ENCODE measurements at places on chromosomes 2 and 18.
A peak's percentile ranks its signal among the peaks of the same experiment; 100 is the strongest.

- DNase-seq, result no peak
Measured at GRCh38 chr2:236939271-236939670, 146.4 kb upstream of the COPS8 start.

DNA sequence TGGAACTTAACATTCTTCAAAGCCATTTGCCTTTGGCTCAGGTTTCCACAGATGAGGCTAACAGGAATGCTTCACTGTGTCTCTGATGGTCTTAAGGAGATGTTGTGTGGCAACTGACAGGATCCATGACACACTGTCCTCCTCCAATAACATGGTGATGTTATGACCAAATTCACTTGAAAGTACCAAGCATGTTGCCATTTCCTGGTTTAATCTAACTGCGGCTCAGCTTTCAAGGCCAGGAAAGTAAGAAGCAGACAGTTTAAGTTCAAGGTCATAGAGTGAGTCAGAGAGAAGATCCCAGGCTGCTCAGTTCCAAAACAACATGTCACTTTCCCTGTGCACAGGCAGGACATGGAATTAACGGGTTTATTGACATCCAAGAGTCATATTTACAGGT lies 513.6 kb downstream of the STK39 start:
- DNase-seq, result no peak

- DNase-seq, result no peak
Measured at GRCh38 chr2:138723196-138723987, 56.8 kb downstream of the NXPH2 start.

GRCh38 chr2:234242459-234242836 lies 191.9 kb downstream of the SPP2 start:
- DNase-seq, result no peak

DNA sequence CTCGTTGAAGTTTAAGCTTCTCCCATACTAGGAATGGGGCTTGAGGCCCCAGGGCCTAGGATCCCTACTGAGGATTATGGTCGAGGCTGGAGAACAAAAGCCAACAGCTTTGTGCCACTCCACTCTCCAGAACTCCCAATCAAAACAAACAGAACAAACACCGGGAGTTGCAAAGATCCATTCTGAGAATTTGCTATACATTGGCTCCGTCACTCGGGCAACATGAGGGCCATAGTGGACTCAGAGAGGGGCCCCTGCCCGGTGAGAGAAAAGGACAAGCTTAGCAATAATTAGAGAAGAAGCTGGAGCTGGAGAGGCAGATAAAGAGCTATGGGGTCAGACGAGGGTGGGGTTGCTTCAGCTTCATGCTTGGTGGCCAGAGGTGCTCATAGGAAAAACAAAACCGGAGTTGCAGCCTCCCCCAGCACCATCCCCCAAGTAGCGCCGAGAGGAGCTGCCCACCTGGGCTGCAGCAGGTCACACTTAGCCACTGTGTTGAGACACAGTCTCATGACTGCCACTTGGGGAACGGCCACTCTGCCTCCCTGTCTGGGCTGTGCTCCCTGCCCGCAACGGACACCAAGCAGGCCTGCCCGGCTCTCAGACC lies 142.3 kb upstream of the HAAO start:
- no peak for DNase-seq

DNA sequence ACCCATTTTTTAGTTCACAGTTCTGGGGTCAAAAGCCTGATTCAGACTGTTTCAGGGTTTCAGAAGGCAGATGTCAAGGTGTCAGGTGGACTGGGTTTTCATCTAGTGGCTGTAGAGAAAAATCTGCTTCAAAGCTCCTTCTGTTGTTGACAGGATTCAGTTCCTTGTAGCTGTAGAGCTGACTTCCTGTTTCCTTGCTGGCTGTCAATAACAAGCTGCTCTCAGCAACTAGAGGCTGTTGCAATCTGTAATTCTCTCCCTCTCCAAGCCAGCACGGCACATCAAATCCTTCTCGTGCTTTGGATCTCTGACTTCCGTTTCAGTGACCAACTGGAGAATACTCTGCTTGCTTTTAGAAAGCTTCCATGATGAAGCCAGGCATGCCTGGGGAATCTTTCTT lies 179.4 kb downstream of the DOK6 start:
- peak; percentile 3 for DNase-seq

- no peak for DNase-seq
Measured at GRCh38 chr2:60972889-60973656, 44.4 kb upstream of the PEX13 start.

DNA sequence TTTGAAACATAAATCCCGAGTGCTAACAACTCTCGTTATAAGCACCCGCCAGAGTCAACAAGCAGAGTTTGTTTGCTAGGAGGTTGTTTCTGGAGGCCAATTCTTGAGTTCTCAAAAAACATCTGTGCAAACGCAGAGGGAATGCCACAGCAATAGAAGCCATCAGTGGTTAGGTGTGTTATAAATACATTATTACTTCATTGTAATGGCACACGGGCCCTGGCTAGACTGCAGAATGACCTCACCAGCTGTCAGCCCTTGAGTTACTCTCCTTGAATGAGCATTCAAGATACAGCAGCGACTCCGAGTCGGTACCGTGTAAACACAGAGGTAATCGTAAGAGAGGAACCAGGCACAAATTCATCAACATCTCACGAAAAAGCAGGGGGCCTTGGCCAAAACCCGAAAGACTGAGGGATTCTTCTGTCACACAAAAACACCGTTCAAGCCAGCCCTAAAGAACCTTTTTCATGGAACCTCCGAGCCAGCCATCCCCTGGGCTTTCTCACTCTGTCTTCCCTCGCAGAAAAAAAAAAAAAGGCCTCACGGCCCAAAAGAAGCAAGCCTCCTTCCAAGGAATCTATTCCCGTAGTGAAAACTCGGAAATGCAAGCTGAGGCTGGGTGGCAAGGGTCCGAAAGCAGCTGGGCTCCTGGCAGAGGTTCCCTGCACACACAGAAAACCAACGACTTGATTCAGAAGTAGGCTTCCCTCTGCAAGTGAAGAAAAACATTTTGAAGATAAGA lies 133.7 kb upstream of the MEIS1 start:
- peak; percentile 43 for DNase-seq

GRCh38 chr18:72867746-72868584 lies at the start of gene NETO1:
Gene NETO1, minus strand, starts transcription at chr18:72867987. Its CDS starts 696 bp downstream, at chr18:72867291.
- DNase-seq, result no peak

DNA sequence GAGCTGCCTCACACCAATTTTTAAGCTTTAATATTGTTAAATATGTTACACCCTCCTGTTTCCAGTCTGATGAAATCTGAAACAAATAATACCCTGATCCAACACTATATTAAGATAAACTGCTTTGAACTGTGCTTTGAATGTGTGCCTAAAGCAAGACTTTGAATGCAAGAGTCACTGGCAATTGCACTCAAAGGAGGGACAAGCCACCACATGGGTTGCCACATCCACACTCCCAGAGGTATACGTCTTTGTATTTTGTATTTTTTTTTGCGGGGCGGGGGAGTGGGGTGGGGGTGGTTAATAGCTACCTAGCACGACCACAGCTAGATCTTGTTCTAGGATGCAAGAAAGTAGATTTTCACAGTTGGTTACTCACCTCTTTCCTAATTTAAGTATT lies 1.8 kb upstream of the ZEB2 start:
- DNase-seq, result no peak

DNA sequence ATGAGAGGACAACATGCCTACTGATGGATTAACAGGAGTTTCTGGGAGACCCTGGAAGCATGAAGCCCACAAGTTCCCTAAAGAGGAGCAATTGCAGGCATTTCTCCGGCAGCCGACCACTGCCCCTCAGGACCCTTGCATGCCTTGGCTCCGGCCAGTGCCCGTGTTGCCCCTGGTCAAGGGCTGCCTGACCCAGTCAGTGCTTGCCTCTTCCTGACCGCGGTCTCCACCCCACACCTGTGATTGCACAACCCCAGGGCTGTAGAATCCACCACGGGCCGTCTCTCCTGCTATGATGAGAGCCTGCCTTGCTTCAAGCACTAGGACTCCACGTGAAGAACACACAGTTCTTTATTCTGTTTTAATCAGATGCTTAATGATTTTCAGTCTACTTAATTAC lies 127.5 kb downstream of the GLI2 start:
- DNase-seq, result no peak

- no peak for DNase-seq
Measured at GRCh38 chr2:140023291-140023690, 1243.1 kb upstream of the NXPH2 start.

DNA sequence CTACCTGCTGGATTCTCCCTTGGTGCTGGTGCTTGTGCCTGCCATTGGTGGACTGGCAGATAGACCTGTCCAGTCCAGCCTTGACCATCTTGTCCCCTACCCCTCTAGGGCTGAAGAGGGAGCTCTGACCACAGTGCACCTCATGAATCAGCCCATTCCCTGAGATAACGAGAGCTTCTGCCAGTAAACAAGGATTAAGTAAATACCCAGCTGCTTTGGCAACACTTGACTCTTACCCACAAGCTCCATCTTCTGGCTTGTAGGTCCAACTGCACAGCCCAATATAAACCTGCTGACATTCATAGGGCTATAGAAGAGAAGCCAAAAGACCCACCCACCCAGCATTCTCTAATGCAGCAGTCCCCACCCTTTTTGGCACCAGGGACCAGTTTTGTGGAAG lies 186.4 kb downstream of the PIK3C3 start:
- peak; percentile 51 for DNase-seq

- no peak for DNase-seq
Measured at GRCh38 chr18:11322006-11322405, 172.6 kb upstream of the PIEZO2 start.

- no peak for DNase-seq
Measured at GRCh38 chr2:19244460-19245363, 113.7 kb downstream of the OSR1 start.

DNA sequence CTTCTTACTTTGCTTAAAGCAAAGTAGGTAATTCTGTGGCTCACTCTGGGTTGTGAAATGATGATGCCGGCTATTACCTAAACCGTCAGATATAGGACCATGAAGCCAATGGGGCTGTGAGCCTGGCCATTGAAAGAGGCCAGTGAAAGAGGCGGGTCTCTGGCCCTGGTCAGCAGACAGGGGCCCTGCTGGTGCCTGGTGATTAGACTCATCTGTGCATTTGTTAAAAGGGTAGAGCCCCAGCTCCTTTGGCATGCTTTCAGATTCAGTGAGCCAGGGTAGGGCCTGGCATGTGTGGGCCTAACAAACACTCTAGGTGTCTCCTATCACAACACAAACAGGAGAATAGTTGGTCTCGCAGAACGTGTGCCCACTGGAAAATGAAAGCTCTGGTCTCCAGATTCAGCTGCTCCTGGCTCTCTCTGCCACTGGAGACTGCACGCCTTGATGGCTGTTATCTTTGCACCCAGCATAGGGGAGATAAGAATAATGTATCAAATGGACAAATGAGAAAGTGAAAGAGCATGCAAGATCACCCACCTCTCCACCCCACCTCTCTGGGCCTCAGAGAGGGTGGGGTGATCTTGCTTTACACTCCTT lies 6.9 kb downstream of the LRRC30 start:
- DNase-seq, result no peak

DNA sequence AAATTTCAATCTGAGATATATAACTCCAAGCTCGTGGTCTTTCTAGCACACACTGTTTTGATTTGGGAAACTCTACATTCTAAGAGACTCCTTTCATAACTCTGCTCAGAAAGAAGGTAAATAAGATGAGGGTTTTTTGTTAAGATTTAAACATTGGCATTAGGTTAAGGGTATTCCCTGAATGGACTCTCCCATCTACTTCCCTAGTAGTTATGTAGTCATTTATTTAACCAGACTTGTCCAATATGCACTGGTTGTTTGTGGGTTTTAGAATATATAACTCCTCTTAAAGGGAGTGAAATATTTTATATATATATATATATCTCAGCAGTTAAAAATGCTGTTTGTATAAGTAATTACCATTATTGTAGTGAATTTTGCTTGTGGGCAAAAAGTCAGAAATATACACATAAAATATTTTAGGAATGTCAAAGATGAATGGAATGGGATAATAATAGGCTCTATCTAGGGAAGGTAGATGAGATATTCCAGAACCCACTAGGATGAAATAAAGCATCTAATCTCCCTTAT lies 61.5 kb upstream of the WDR75 start:
- DNase-seq, result no peak

GRCh38 chr2:197798187-197798586 lies 6.2 kb upstream of the PLCL1 start:
- DNase-seq, result peak; percentile 13

DNA sequence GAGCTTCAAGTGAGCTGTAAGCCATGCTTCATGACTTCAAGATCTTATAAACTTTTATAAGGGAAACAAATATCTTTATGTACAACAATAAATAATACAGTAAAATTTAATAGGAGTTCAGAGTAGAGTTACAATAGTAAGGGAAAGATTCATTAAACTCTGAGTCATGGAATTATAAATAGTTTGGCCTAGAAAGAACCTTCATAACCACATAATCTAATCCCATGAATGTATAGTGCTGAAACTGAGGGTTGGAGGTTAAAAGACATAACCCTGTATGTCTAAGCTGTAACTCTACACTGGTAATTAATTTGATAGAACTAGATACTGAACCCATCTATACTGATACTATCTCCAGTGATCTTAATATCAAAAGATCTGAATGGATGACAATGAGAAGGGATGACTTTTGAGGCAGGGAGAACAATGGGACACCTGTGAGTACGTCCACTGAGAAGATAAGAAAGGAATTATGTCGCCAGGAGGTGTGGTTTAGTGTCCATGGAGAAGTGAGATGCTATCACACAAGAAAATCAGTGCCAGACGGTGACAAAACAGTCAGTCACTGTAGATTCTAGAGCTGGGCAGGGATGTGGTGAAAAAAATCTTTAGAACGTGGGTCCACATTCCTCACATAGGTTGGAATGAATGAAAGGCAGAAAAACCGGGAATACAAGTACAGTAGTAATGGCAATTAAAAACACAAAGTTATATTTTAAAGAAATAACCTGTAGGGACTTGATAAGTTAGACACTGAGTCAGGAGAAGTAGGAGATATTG lies 1.1 kb downstream of the IL1F10 start:
- DNase-seq, result no peak

GRCh38 chr18:23703987-23704384 lies 14.7 kb downstream of the LAMA3 start:
- DNase-seq, result no peak

- DNase-seq, result no peak
Measured at GRCh38 chr2:39241588-39241987, 2.2 kb downstream of the CDKL4 start.

DNA sequence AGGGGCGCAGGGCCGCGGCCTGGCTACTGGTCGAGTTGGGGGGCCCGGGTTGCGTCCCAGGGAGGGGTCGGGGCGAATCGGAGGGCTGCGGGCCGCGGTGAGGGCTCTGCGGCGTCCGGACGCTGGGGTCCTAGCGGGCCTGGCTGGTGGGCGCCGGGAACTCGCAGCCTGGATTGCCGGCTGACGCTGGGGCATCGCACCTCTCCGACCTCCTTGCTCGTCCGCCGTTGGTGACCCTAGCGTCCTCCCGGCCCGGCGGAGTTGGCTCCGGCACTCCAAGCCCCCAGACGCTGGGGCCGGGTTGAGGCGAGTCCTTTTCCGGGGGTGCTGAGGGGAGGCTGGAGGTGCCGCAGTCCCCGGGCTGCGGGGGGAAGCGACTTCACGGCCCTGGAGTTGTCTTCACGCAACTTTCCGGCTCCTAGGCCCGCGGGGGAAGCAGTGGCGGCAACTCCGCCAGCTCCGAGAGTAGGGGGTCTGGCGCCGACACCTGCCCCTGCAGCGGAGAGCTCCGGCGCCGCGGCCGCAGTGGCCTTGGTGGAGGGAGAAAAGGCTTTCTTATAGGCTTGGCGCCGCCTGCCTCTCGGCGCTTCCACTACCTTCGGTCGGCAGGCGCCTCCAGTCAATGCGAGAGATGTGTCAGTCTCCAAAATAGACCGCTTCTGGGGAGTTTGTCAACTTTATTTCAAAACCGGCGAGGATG lies 70.3 kb downstream of the HAUS1 start:
- DNase-seq, result no peak

- DNase-seq, result no peak
Measured at GRCh38 chr2:105186967-105187498, 54.5 kb upstream of the GPR45 start.

GRCh38 chr18:63505566-63506335 lies 29.0 kb downstream of the SERPINB5 start:
- no peak for DNase-seq
